Suprapubic skin (tissue), 4 donors: ENCODE measurements at places on chromosomes 2 and 18. TPM values are rescaled to one million over a fixed set of nuclear protein-coding genes. Genes with fewer than 3 reads are reported as not detected.

Gene IL36A
- not detected for total RNA-seq

Gene CYTIP
- 2.1 TPM for total RNA-seq

Gene TMEM178A
- 0.68 TPM for total RNA-seq

Gene PROKR1
- total RNA-seq: not detected

Gene ZNF638
- 122 TPM for total RNA-seq

Gene SPIRE1
- total RNA-seq: 25.7 TPM

Gene SPP2
- total RNA-seq: not detected

Gene GAL3ST2
- total RNA-seq: not detected

Gene IL1F10
- 23.2 TPM for total RNA-seq

Gene ECEL1
- 0.68 TPM for total RNA-seq

Gene PROC
- total RNA-seq: 0.36 TPM

Gene HJURP
- total RNA-seq: 7.1 TPM

Gene ABCG8
- not detected for total RNA-seq

- H3K4me1 ChIP-seq: peaks cover 5% of the 10 kb centered on the region
- H3K27me3 ChIP-seq: no peaks in the 10 kb centered on the region
- no peak for DNase-seq
- H3K4me3 ChIP-seq: no peak overlapping the region
- H3K27ac ChIP-seq: no peak overlapping the region
These were observed 27.2 kb downstream of the ANKRD29 start for GRCh38 chr18:23635283-23636070.

GRCh38 chr18:75517286-75517685 is 89.8 kb upstream of the SMIM21 start:
- no peaks in the 10 kb centered on the region for H3K36me3 ChIP-seq
- no peak overlapping the region for H3K4me3 ChIP-seq

GRCh38 chr18:36635414-36636096 is 193.2 kb downstream of the TPGS2 start:
- no peak for DNase-seq
- H3K4me3 ChIP-seq: no peak overlapping the region
- H3K4me1 ChIP-seq: peaks cover 26% of the 10 kb centered on the region

DNA sequence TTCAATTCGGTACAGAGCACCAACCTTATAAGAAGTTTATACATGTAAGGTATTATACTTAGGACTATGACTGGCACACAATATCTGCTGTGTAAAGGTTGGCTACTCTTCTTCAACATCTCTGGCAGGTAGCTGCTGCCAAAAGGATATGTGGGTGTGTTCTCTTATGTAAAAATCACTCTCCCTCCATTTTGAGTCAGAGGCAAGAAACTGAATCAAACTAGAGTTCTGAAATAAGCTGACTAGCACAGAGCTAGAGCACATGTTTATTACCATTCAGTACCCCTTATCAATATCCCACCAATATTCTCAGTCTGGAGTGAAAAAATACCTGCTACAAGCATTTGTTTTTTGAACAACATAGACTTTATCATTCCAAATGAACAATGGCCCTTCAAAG is 38.0 kb upstream of the PCBP1 start:
- H3K4me1 ChIP-seq: peaks cover 32% of the 10 kb centered on the region
- H3K27me3 ChIP-seq: no peaks in the 10 kb centered on the region
- H3K4me3 ChIP-seq: no peak overlapping the region
- no peak overlapping the region for H3K27ac ChIP-seq
- DNase-seq: no peak

- no peak for DNase-seq
- H3K27me3 ChIP-seq: no peaks in the 10 kb centered on the region
- H3K4me3 ChIP-seq: no peak overlapping the region
- no peak overlapping the region for H3K27ac ChIP-seq
These were observed 120.6 kb upstream of the FBXO11 start for GRCh38 chr2:48026865-48027264.

- peak overlapping the region; percentile 49 for H3K27ac ChIP-seq
- DNase-seq: no peak
- H3K36me3 ChIP-seq: no peaks in the 10 kb centered on the region
- H3K4me1 ChIP-seq: peaks cover 38% of the 10 kb centered on the region
These were observed 533 bp downstream of the CXCR4 start for GRCh38 chr2:136117391-136117841.

- H3K36me3 ChIP-seq: no peaks in the 10 kb centered on the region
- H3K27ac ChIP-seq: no peak overlapping the region
- H3K4me1 ChIP-seq: no peaks in the 10 kb centered on the region
- no peaks in the 10 kb centered on the region for H3K27me3 ChIP-seq
- no peak overlapping the region for H3K4me3 ChIP-seq
These were observed 227.8 kb downstream of the ZNF407 start for GRCh38 chr18:74825460-74825859.

- no peaks in the 10 kb centered on the region for H3K27me3 ChIP-seq
- no peak overlapping the region for H3K27ac ChIP-seq
- H3K4me3 ChIP-seq: no peak overlapping the region
- peaks cover 27% of the 10 kb centered on the region for H3K4me1 ChIP-seq
- peak; percentile 31 for DNase-seq
These were observed 18.2 kb downstream of the SNORC start for GRCh38 chr2:232888099-232888836.

- no peak overlapping the region for H3K27ac ChIP-seq
- no peak overlapping the region for H3K4me3 ChIP-seq
- no peaks in the 10 kb centered on the region for H3K4me1 ChIP-seq
- H3K36me3 ChIP-seq: no peaks in the 10 kb centered on the region
These were observed 818.9 kb downstream of the CBLN2 start for GRCh38 chr18:71725256-71725655.

DNA sequence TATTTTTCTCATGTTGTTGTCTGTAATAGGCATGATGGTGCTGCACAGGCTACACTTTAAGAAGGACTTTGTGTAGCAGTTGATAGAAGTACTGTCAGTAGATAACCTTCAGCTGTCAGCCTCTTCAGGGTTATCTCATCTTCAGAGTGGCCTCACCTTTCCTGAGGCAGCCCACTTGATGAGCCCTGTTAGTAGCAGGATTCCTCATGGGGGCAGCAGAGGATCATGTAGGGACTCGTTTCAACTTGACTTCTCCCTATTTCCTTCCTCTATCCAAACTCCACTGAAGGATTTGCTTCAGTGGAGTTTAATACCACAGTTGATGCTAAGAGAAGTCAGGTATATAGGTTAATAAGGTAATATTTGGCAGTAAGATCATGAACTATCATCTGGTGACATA is 530.3 kb upstream of the FSIP2 start:
- no peak overlapping the region for H3K27ac ChIP-seq
- no peaks in the 10 kb centered on the region for H3K4me1 ChIP-seq
- no peak for DNase-seq
- no peak overlapping the region for H3K4me3 ChIP-seq

- H3K27ac ChIP-seq: no peak overlapping the region
- no peaks in the 10 kb centered on the region for H3K36me3 ChIP-seq
These were observed 1304.3 kb upstream of the DDX18 start for GRCh38 chr2:116510117-116510671.

DNA sequence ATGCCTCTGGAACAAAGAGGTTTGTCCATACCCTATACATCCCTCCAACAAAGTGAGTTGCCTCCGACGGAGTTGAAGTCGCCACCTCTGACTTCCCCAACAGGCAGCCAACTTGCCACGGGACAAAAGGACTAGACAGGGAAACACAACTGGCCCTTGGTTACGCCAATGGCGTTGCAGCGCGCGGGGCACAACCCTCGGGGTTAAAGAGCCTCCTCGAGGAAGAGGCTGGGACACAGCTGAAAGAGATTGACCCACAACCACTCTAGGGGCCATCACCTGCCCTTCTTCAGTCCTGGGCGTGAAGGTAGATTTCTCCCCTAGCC is 545 bp downstream of the GTF3C2 start:
- H3K36me3 ChIP-seq: no peaks in the 10 kb centered on the region
- H3K27me3 ChIP-seq: no peaks in the 10 kb centered on the region
- H3K4me1 ChIP-seq: peaks cover 38% of the 10 kb centered on the region
- DNase-seq: peak; percentile 72

DNA sequence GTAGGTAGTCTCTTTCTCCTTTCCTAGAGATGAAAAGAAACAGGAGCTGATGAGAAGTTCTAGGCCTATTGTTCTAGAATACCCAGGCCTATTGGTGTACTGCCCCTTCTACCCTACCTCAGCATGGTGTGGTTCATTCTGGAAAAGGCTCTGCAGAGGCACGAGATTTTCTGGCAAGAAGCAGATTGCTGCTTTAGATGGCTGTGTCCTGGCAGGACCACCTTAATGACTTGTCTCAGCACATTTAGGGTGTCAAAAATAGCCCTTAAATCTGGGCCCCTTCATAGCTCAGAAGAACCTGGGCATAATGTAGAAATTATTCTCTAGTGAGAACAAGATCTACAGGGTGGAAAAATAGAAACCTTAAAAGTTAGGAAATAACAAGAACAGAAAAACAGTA is 87.9 kb downstream of the BCL2L11 start:
- DNase-seq: no peak
- no peak overlapping the region for H3K27ac ChIP-seq
- no peaks in the 10 kb centered on the region for H3K27me3 ChIP-seq
- no peaks in the 10 kb centered on the region for H3K4me1 ChIP-seq

GRCh38 chr2:164898475-164898874 is 56.9 kb downstream of the SLC38A11 start:
- H3K4me1 ChIP-seq: peaks cover 11% of the 10 kb centered on the region
- H3K36me3 ChIP-seq: no peaks in the 10 kb centered on the region
- no peaks in the 10 kb centered on the region for H3K27me3 ChIP-seq
- H3K27ac ChIP-seq: no peak overlapping the region

GRCh38 chr2:160298960-160299359 is 98.9 kb upstream of the ITGB6 start:
- H3K4me1 ChIP-seq: peaks cover 12% of the 10 kb centered on the region
- no peak overlapping the region for H3K27ac ChIP-seq
- DNase-seq: no peak
- no peaks in the 10 kb centered on the region for H3K27me3 ChIP-seq

GRCh38 chr2:236177967-236178889 is 10.0 kb upstream of the GBX2 start:
- no peak overlapping the region for H3K27ac ChIP-seq
- peak overlapping the region; percentile 34 for H3K4me3 ChIP-seq
- H3K4me1 ChIP-seq: peaks cover 28% of the 10 kb centered on the region
- peaks cover 91% of the 10 kb centered on the region for H3K27me3 ChIP-seq
- H3K36me3 ChIP-seq: no peaks in the 10 kb centered on the region

DNA sequence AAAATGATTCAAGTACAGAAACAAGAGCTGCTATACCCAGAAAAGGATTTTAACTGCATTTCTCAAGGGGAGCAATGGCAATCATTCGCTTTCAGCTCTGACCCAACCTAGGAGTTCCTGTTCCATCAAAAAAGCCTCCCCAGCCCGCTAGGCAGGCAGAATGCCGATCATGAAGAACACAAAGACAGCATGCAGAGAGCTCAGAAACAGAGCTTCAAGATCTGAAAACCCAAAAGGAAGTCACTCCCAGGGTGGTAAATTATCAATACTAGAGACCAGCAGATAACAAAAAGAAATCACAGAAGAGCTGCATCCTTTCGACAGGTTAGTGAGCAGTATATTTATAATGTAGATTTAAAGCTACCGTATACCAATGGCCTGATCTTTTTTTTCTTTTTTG is 84.8 kb upstream of the CRIM1 start:
- no peak overlapping the region for H3K4me3 ChIP-seq
- no peaks in the 10 kb centered on the region for H3K4me1 ChIP-seq
- no peak for DNase-seq
- no peak overlapping the region for H3K27ac ChIP-seq

- no peaks in the 10 kb centered on the region for H3K36me3 ChIP-seq
- H3K27me3 ChIP-seq: no peaks in the 10 kb centered on the region
- no peak for DNase-seq
- no peak overlapping the region for H3K4me3 ChIP-seq
- no peaks in the 10 kb centered on the region for H3K4me1 ChIP-seq
These were observed 218.6 kb downstream of the IRS1 start for GRCh38 chr2:226581004-226581403.

GRCh38 chr2:200703127-200703925 is 108.4 kb upstream of the BZW1 start:
- no peaks in the 10 kb centered on the region for H3K4me1 ChIP-seq
- no peak overlapping the region for H3K4me3 ChIP-seq
- no peak overlapping the region for H3K27ac ChIP-seq
- no peaks in the 10 kb centered on the region for H3K27me3 ChIP-seq

DNA sequence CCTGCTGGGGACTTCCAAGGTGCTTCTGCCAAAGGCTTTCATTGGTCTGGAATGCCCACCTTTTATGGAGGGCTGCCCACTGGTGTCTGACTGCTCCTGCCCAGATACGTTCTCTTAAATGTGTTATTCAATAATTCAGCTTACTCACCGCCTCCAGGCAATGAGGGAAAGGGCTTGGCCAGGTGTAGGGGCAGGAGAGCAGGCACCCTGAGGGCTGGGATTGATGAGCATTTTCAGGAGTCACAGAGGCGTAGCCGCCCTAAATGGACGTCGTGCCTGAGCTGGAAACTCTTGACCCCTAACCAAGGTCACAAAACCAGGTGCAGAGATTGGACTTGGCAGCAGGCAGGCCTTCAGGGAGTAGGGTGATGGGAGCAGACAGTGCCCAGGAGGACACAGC is 26.8 kb downstream of the MAL start:
- no peaks in the 10 kb centered on the region for H3K4me1 ChIP-seq
- H3K36me3 ChIP-seq: no peaks in the 10 kb centered on the region
- H3K4me3 ChIP-seq: no peak overlapping the region
- no peak for DNase-seq

GRCh38 chr2:173431191-173431590 is 76.5 kb downstream of the CDCA7 start:
- no peak overlapping the region for H3K27ac ChIP-seq
- H3K4me3 ChIP-seq: no peak overlapping the region
- DNase-seq: no peak
- peaks cover 14% of the 10 kb centered on the region for H3K4me1 ChIP-seq
- no peaks in the 10 kb centered on the region for H3K27me3 ChIP-seq

DNA sequence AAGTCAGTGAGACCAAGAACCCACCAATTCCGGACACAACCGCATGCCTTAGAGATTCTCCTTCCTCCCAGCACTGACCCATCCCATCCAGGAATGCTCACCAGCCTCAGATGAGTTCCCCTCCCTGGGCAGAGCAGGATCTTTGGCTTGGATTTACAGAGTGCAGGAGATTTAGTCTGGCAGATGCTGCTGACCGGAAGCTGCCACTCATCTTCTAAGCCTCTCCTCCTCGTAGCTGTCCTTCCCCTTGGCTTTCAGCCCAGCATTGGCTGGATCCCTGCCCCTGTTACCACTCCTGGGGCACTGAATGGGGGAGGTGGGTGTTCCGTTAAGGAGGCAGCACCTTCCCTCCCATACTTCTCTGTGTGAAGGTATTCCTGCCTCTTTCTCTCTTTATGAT is 53.2 kb downstream of the VWA3B start:
- DNase-seq: no peak
- H3K27me3 ChIP-seq: no peaks in the 10 kb centered on the region
- no peak overlapping the region for H3K27ac ChIP-seq
- H3K36me3 ChIP-seq: no peaks in the 10 kb centered on the region
- H3K4me3 ChIP-seq: no peak overlapping the region

DNA sequence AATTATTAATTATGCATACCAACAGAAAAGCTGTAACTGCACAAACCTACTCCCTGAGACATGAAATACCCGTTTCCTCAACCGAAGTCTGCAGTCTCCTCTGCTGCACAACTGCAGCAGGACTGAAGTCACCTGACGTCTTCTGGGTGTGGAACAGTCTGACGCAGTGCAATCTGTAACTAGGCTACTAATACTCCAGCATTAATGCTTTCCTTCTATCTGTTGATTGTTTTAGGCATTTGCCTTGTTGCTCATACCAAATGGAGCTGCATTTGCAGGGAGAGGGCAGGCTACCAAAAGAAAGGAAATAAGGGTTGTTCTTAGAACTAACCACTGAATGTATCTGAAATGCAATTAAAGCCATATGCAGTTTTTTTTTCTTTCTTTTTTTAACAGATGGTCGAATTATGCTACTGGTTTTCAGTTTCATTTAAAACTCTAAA is 40.1 kb downstream of the RTN4 start:
- peak overlapping the region; percentile 44 for H3K4me3 ChIP-seq
- no peak for DNase-seq
- no peaks in the 10 kb centered on the region for H3K36me3 ChIP-seq
- H3K4me1 ChIP-seq: peaks cover 97% of the 10 kb centered on the region
- no peaks in the 10 kb centered on the region for H3K27me3 ChIP-seq
